Umbilical cord (tissue), 2 donors: ENCODE measurements at places on chromosomes 5 and 9. TPM values are rescaled to one million over a fixed set of nuclear protein-coding genes. Genes with fewer than 3 reads are reported as not detected.
A peak's percentile ranks its signal among the peaks of the same experiment; 100 is the strongest.

Gene LCN10
- total RNA-seq: 2.2 TPM

DNA sequence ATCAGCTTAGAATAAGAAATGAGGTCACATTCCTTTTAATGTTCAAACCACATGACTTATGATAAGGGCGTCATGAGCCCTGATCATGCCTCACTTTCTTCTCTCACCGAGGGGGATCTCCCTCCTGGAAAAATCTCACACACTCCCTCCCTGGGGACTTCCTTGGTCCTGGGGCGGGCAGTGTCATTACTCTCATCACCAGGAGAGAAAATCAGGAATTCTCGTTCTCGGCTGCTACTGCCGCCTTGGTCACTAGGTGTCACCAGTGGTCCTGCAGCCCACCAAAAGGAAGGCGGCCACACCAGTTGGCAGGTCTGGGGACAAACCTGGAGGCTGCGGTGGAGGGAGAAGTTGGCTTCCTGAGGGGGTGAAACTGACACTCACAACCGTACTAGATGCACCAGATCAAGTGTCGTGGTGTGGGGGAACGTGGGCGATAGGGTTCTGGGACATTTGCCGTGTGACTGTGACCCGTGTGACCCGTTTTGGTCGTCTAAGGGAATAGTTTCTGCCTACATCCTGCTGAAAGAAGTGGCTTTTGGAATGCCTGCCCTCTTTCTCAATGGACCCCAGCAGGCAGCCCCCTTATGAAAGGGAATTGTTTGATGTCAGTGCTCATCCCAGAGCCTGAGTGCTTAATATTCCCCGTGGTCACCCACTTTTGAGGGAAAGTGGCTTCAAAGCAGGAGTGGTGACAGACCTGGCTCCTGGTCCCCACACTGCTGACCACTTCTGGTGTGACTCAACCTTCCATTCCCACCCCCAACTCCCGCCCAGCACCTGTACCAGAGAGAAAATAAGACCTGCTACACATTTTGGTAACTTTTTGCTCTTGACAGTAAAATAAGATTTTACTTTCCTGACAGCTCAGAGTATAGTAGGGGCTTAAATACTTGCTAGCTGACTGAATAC, 63.2 kb downstream of the ACER2 start:
- peak; percentile 58 for DNase-seq

DNA sequence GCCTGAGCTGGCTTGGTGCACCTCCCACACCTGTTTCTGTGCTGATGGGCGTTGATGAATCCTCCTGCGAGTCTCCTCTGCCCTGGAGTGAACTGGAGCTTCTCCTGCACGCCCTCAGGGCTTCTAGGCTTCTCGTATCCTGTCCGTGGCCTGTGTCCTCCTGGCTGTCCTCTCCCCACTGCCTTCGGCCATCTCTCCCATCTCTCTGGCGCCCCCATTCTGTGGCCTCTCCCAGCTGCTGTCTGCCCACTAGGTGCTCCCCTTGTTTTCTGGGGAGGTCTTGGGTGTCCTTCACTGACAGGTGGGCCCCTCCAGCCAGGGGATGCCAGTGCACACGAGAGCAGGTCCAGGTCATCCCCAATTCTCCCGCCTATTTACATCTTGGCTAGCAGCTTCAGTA, 28.8 kb downstream of the AHRR start:
- no peak for DNase-seq

Gene PCA3
- total RNA-seq: 8.4 TPM

Gene PFN3
- total RNA-seq: not detected

Gene PCDHGA1
- total RNA-seq: 0.96 TPM

DNA sequence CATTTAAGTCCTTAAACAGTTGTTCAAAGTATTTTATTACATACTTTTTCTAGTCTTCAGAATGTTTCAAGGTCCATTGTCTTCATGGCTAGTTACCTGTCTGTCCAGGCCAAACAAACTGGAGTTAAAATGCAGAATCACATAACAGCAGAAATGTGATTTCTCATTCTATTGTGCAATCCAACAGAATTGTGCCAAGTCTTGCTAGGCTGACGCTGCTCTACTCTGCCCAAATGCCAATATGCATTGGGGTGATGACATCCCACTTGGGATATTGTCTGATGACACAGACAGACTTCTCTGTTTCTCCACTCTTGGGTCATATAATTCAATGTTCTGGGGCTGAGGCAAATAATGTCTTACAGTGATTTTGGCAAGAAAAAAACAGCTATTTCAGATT, 5.2 kb upstream of the SLC22A5 start:
- DNase-seq: peak; percentile 47

DNA sequence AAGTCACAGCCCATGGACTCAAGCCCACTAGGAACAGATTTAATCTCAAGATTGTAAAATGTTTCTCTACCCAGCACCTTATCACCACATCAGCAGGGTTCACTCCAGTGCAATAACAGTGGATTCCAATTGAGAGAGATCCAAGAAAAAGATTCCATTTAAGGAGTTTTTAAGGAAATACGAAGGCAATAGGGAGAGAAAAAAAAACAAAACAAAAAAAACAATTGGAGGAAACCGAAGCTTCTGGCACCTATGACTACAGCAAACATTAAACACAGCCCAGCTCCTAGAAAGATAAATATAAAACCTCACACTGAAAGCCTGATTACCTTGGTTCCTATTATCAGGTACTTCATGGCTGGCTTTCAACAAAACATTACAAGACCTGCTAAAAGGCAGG, 192.7 kb downstream of the DAB2IP start:
- no peak for DNase-seq

Gene GDF9
- 1.9 TPM for total RNA-seq

- DNase-seq: no peak
These were observed 12.8 kb upstream of the CAMK4 start for GRCh38 chr5:111211341-111211740.

DNA sequence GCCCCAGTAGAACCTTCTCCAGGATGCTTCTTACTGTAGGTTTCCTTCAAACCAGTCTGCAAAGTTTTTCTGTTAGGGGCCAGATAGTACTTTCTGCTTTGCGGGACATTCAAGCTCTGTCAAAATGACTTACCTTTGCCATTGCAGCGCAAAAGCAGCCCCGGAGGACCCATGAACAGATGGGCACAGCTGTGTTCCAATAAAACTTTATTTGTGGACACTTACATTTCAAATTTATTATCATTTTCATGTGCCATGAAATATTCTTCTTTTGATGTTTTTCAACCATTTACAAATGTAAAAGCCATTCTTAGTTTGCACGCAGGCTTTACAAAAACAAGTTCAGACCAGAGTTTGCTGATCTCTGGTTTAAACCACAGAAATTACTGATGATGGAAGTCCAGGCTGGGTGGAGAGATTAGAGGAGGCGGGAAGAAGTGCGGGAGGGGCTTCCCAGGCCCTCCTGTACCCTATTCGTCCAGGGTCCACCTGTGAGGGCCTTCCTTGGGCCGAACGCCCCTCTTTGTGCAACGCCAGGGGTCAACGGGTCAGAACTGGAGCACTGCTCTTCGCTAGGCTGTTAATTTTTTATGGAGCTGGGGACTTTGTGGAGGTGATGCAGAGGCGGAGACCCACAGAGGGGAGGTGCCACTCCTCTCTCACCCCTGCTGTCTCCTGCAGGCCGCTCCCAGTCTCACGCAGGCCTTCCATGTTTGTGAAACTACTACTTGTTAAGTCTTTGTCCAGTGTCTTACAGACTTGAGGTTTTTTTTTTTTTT, 7.6 kb upstream of the ASS1 start:
- DNase-seq: no peak

Gene CDX1
- total RNA-seq: 2.4 TPM

Gene SLC22A4
- 4.6 TPM for total RNA-seq

Gene OR1K1
- not detected for total RNA-seq

DNA sequence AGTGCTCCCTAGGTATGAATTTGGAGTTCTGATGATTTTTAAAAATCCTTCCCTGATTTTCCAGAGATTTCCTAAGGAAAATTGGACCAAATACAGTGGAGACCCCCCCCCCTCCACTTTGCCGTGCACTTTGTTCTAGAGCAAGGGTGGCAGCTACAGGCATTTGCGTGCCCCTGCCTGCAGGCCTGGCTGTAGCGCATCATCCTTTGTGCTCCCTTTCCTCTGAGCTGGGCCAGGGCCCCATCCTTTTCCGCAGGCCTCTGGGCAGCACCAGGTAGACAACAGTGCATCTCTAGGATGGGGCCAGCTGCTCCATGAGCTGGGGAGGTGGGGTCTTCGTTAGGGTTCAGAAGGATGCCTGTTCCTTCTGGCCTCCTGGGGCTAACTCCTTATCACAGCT, 39.6 kb downstream of the TRIO start:
- DNase-seq: no peak

Gene CCDC192
- total RNA-seq: not detected

- peak; percentile 37 for DNase-seq
These were observed 369.0 kb downstream of the ACTL7B start for GRCh38 chr9:108486831-108487230.

GRCh38 chr9:113556877-113557593, 93.5 kb downstream of the RGS3 start:
- no peak for DNase-seq

Gene IL5
- 7.7 TPM for total RNA-seq

GRCh38 chr5:15694696-15695214, 194.8 kb downstream of the FBXL7 start:
- peak; percentile 96 for DNase-seq

Gene ANAPC2
- 18.3 TPM for total RNA-seq

GRCh38 chr5:157511651-157512644, 51.9 kb downstream of the NIPAL4 start:
- DNase-seq: peak; percentile 55

DNA sequence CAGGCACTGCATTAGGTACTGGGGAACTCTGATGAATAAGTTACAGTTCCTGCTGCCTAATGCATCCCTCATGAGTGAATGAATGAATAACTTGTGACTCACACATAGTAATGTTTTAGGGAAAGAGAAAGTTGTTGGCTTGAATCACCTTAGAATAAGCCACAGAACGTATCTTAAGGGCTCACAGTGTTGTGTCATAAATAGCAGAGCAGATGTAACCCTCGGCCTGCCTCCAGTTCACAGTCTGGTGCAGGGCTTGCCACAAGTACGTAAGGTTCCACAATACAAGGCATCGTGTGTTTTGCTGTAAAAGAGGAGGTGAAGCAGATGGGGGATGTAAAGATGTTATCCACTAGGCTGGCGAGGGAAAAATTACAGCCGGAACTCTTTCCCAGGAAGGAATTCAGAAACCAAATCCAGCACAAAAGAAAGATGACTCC, 218.7 kb downstream of the TRPM3 start:
- peak; percentile 52 for DNase-seq

Gene TNC
- 437 TPM for total RNA-seq

- DNase-seq: no peak
These were observed 249.0 kb upstream of the ADRA1B start for GRCh38 chr5:159667286-159667685.

- DNase-seq: no peak
These were observed 18.9 kb upstream of the TMEM250 start for GRCh38 chr9:136137321-136138265.

DNA sequence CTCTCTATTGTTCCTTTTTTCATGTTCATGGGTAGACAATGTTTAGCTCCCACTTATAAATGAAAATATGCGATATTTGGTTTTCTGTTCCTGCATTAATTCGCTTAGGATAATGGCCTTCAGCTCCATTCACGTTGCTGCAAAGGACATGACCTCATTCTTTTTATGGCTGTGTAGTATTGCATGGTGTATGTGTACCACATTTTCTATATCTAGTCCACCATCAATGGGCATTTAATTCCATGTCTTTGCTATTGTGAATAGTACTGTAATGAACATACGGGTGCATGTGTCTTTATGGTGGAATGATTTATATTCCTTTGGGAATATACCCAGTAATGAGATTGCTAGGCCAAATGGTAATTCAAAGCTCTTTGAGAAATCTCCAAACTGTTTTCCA, 392.0 kb downstream of the EFNA5 start:
- DNase-seq: no peak

DNA sequence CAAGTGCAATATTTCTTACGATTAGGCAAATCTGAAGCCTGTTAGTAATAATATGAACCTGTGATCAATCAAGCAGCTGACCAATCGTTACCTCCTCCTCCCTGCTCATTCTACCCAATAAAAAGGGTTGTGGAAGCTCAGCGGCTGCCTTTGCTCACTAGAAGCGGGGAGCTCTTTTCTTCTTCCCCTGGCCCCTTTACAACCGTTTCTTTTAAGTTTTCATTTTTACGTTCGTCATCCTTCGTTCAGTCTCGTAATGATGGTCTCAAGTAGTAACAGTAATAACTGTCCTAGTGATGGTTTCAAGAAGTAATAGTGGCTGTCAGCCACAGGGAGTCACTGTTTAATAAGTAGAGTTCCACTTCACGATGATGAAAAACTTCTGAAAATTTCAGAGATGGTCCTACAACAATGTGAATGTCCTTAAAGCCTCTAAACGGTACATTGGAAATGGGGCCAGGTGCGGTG, 6.2 kb downstream of the UGT3A2 start:
- no peak for DNase-seq

DNA sequence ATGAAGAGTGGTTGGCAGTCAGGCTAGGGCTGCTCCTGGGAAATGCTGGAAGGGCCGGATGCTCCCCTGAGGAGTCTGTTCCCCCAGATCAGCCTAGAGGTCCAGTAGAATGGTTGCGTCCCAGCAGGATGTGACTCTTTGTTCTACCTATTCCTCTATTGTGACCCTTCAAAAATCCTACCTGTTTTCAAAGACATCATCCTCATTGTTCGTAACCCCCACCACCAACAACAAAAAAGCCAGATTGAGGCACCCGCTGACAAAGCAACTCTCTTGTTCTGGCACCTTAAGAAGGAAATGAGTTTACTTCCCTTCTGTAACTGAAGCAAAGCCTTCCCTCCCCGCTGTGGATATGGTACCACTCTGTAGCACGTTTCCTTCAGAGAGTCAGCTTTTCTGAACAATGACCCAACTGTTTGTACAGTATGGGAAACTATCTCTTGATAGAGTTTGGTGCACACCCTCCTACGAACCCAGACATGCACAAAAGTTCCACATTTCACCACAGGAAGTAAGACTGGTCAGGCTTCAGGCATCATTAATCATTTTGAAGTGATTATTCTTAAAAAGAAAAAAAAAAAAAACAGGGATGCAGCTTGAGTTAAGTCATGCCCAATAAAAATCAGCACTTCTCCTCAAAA, 207.2 kb downstream of the ENC1 start:
- peak; percentile 62 for DNase-seq
